ENCODE measurements at places on chromosomes 7 and 10.

DNA sequence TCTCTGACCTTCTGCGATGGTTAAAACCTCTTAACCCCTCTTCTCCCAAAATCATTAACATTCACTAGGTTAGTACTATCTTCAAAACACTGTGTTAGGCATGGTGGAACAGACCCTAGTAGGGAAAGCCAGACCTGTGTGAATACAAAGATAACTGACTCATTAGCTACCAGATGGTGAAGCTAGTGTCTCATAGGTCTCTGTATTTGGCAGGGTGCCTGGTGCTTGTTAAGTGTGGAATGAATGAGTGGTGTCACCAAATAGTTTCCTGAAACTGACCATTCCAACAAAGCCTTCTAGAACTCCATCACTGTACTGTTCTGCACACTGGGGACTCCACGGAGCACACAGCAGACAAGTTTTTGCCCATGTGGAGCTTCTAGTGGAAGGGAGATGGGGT, 27.7 kb upstream of the TM9SF3 start:
- DNase-seq = no peak

GRCh38 chr10:112803961-112804401, 146.1 kb upstream of the TCF7L2 start:
- DNase-seq = no peak

DNA sequence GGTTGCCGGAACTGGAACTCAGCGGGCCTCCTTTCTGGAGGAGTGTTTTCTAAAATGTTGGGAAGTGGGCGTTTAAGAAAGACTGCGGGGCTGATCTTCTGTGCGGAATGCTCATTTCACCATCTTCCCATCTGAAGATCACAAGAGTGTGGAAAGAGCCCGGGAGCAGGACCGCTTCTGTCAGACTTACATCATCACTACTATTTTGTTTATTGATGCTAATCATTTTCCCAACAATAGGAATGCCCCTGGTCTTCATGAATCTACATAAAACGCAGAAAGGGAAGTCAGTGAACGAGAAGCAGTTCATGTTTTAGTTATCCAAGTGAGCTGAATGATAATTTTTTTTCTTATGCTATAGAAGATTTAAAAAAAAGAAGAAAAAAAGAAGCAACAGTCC, 447.8 kb upstream of the MKI67 start:
- no peak for DNase-seq

DNA sequence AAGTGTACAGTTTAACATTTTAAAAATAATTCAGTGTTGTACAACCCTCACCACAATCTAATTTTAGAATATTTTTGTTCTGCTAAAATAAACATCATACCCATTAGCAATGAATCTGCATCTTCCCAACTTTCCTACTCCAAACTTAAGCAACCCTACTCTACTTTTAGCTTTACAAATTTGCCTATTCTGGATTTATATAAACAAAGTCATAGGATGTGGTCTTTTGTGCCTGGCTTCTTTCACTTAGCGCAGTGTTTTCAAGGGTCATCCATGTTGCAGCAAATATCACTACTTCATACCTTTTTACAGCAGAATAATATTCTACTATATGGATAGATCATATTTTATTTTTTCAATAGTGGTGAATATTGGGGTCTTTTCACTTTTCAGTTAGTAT, 18.9 kb downstream of the CALML3 start:
- DNase-seq = no peak

DNA sequence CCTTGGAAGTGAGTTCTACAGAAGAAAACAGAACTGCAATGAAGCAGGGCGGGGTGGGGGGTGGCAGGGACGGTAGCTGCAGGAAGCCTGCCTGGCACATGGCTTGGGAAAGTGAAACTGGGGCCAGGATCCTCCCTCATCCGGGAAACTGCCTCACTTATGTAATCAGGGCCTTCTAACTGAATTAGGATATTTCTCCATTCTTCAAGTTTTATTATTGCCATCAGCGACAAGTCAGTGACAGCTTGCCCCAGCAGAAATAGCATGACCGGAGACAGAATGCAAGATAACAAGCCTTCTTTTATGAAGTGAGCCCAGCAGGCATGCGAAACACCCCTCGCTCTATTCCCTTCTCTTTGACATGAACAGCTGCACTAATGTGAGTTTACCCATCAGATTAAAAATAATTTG, 77.5 kb upstream of the CACUL1 start:
- no peak for DNase-seq

GRCh38 chr7:47777531-47778152, 170.6 kb downstream of the PKD1L1 start:
- no peak for DNase-seq

GRCh38 chr10:62130948-62131347, 137.7 kb downstream of the RTKN2 start:
- no peak for DNase-seq

- DNase-seq = no peak
These were observed 872 bp downstream of the FAM131B start for GRCh38 chr7:143361552-143362130.

- DNase-seq = no peak
These were observed 99.0 kb downstream of the AGMO start for GRCh38 chr7:15462721-15463389.

DNA sequence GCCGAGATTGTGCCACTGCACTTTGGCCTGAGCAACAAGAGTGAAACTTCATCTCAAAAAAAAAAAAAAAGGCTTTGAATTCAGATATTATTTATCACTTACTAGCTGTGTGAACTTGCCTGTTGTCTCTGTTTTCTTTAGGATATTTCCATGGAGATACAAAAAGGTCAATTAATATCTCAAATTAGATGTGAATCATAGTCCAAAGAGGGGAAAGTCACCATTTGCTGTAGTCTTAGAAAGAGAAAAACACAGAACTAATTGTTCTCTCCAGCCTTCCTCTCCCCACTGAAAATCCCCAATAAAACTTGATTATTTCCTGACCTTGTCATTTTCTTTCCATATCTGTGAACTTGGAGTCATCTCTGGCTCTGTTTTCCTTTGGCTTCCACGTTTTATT, 21.2 kb downstream of the HEPACAM2 start:
- DNase-seq = no peak

DNA sequence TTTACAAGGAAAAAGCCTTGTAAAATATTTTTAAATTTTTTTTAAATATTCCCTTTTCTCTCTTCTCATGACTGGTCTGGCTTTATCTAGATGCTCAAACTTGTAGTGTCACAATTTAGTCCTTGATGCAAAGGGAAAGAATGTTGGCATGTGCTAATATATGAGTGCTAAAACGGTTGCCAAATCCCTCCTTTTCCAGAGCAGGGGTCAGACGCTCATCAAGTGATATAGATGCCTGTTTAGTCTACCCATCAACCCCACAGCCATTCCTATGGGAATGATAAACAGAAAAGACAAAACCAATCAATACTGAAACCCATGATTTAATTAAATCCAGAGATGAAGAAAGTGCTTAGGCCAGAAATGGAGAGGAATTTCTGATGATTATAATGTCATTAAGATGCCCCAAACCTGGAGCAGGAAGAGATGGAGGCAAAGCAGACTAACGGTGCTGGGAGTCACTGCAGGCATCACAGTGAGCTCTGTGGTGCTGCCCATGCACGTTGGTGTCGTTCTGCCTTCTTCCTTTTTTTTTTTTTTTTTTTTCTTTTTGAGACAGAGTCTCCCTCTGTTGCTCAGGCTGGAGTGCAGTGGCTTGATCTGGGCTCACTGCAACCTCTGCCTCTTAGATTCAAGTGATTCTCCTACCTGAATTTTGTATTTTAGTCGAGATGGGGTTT, 210.1 kb upstream of the STK17A start:
- DNase-seq = no peak

GRCh38 chr10:49834976-49835375, 72.9 kb upstream of the OGDHL start:
- no peak for DNase-seq

- no peak for DNase-seq
These were observed 15.0 kb upstream of the BNIP3 start for GRCh38 chr10:131996466-131997365.

DNA sequence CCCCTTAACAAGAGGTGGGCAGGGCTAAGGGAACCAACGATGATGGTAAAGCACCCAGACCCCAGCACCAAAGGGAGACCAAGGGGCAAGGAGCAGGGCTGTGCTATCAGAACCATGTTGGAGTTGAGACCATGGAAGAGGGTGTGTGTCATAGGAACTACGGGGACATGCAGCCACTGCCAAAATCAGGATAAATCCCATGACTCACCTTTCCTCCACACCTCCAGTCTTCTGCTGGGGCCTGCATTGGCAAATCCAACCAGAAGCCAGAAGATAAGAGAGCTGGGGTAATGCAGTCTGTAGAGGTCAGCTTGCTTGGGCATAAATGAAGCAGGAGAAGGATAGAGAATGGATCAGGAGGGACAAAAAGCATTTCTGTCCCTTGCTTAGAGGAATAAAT, 42.7 kb upstream of the SMARCD3 start:
- no peak for DNase-seq

- peak; percentile 59 for DNase-seq
These were observed 488 bp downstream of the EIF4H start for GRCh38 chr7:74174606-74175082.

- DNase-seq = no peak
These were observed 38.8 kb downstream of the CDHR3 start for GRCh38 chr7:106001886-106002285.

DNA sequence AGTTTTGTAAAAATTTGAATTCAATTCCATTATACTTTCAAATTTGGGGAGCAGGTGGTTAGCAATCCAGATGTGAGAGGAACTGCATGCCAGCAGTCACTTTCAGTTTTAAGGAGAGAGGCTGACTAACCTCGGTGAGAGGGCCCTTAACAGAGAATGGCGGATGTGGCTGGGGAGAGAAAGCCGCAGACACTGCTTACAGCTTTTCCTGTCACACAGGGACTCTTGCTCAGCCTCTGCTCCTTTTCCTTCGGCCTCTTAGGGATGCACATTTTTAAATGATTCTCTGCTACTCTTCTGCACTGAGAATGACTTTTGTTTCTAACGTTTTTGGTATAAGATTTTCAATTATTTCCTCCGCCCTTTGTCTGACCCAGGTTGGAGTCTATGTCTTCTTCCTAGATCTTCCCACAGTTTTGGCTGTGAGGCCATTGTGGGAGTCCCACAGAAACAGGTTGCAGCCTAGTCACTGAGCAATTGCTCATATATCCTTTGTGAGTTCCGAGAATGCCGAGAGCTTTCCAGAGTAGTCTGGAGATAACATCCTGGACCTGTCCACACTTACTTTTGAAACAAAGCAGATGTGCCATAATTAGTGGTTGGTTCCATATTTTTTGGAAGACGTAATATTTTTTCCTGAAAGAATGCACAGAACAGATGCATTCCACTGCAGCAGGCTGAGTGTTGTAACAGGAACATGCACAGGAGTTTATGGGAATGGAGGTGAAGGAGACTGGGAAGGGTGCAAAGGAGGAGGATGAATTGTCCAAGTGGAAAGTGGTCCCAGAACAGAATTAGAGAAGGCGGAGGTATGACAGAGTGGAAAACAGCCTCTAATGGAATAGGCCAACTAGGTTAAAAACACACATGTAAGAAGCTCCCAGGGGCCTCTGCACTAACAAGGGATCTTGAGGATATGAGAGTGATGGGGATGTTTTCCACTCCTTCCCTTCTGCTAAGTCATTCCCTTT, 168.0 kb upstream of the ZNF32 start:
- peak; percentile 77 for DNase-seq

GRCh38 chr7:28067171-28067570, 113.4 kb downstream of the JAZF1 start:
- no peak for DNase-seq

DNA sequence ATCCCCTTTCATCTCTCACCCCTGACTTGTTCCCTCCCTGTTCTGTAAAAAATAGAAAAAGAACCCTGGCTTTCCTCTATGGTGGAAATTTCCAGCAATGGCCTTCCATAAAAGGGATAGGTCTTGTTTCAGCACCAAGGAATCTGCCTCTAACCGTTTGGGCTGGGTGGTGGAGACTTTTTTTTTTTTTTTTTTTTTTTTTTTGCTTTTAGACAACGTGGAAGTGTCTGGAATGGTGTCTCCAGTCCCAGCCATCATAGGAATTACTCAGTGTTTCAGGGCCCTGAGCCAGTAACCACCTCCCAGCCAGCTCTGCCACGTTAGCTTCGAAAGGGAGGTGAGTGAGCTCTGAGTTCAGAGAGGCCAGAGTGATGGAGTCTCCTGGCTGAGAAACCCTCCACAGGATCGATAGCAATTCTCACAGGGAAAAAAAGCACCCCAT, 97.3 kb upstream of the COL1A2 start:
- DNase-seq = no peak

DNA sequence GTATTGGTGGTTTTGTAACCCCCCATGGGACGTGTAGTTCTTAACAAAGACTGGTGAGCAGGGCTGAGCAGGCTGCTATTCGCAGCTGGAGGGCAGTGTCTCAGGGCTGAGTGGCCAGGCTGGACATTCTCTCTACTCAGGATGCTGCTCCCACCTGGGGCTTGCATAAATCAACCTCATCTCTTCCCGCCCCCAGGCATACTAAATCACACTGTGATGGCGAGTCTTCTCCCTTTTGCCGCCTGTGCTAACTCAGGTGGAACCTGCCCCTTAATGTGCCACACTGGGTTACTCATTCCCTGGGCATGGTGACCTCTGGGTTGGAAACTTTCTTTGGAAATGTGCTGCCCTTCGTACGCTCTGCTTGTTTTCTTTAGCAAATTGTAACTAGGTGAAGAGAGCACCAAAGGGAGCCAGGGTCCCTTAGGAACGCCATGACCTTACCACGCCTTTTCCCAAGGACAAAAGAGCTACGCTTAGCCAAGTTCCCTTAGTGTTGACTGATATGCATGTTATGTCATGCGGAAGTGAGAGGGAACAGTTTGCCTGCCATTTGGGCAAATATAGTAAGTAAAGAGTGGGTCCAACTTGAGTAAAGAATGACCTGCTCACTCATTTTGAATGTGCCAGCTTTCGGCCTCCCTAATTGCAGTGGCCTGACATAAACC, 40.4 kb upstream of the COBL start:
- DNase-seq = no peak

GRCh38 chr10:132591166-132591971, 53.8 kb downstream of the INPP5A start:
- DNase-seq = no peak

GRCh38 chr7:146937836-146938235, 821.2 kb downstream of the CNTNAP2 start:
- no peak for DNase-seq

GRCh38 chr10:4345877-4346646, 479.9 kb upstream of the AKR1E2 start:
- no peak for DNase-seq

- no peak for DNase-seq
These were observed 23.1 kb upstream of the BMPER start for GRCh38 chr7:33882040-33882837.

DNA sequence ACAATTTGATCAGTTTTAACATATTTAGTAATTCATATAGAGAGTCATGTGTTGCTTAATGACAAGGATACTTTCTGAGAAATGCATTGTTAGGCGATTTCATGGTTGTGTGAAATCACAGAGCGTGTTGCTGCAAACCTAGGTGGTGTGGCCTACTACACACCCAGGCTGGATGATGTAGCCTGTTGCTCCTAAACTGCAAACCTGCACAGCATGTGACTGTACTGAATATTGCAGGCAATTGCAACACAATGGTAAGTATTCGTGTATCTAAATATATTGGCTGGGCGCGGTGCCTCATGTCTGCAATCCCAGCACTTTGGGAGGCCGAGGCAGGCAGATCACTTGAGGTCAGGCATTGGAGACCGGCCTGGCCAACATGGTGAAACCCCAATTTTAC, 73.7 kb upstream of the BAIAP2L1 start:
- DNase-seq = no peak
